ENCODE measurements at places on chromosomes 16 and 17. TPM values are rescaled to one million over a fixed set of nuclear protein-coding genes. Genes with fewer than 3 reads are reported as not detected.

- DNase-seq = no peak
Observed at GRCh38 chr17:31453896-31454295, 62.4 kb downstream of the RAB11FIP4 start.

Gene KRT9
- not detected for total RNA-seq

DNA sequence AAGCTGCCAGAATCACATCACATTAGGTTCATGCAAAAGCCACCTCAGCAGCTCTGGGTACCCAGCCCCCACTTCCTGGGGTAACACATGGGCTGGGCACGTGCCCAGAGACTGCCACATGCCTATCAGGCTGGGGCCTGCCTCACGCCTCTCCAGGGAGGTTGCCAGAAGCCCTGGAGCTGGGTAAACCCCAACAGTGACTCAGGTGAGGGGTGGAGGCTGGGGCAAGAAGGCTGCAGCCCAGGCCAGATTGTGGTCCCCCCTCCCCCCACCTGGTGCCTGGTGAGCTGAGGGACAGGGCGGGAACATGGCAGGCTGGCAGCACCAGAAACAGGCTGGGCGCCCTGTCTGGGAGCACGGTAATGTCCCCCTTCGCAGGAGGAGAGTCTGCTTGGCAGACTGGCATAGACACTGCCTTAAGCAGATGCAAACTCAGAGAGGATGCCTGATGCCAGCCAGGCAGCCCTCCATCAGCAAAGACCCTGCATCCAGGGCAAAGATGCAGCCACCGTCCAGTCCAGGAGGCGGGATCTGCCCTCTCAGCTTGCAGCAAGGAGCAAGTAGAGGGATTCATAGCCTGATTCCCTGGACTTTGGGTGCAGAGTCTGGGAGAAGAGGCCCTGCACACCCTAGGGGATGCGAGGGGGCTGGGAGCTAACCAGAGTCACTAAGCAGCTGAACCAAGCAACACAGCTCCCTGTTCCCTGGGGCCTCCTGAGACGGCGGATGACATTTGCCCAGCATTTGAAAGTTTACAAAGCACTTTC is 28.8 kb downstream of the NGFR start:
- DNase-seq = peak; percentile 24

DNA sequence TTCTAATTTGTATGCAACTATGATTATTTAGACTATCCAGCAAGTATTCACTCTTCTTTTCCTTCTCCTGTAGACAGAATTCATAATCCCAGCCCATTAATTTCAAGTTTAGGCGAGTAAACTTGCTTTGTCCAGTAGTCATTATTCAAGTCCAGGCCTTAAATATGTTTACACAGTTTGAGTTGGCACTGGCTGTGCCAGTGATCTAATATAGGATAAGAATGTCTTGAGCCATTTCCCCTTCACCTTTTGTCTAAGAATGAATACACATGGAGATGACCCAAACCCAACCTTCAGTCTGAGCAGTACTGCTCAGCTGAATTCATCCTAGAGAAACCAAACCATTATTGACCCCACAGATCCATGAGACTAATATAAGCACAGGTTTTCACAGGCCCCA is 930.4 kb upstream of the CDH8 start:
- no peak for DNase-seq

Gene CES5A
- not detected for total RNA-seq

Gene PRPSAP2
- total RNA-seq = 45.4 TPM

DNA sequence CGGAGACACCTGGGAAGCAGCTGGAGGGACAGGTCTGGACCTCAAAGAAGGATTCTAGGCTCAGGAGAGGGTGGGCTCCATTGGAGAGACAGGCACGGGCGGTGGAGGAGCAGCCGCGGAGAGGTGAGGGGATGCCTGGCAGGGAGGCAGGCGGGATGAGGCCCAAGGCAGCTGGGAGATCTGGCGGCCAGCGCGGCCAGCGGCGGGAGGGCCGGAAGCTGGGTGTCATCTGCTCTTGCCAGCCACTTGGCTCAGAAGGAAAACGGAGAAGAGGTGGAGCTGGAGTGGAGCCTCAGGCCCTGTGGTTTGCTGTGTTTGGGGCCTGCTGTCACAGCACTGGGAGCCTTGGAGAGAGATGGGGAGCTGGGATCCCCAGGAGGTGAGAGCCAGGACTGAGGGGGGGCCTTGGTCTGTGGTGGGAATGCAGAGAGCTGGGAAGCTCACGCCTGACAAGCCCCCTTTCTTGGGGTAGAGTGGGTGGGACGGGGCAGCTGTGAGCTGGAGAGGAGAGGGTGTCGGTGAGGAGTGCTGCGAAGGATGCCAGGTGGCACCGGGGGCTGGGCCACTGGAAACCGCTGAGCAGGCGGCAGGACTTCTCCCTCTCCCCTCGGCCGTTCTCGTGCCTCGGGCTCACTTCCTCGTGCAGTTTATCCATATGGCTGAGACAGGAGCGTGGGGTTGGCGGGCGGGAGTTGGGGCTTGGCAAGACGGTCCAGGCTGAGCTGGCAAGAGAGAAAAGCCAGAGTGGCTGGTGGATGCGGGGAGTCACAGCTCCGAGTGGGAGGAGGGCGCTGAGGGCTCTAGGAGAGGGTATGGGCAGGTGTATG is 8.0 kb downstream of the TBC1D24 start:
- DNase-seq = no peak

Gene TUFM
- 315 TPM for total RNA-seq

Measured in activated naive CD4-positive, alpha-beta T cell treated with anti-CD3 and anti-CD28 coated beads, Interleukin-2, amount 50 U/mL, for 72 hours (primary cell).